Activated naive CD4-positive, alpha-beta T cell (primary cell): ENCODE measurements at places on chromosomes 2 and 18.

GRCh38 chr2:27006602-27007415 is 26.0 kb upstream of the TMEM214 start:
- no peak for DNase-seq

DNA sequence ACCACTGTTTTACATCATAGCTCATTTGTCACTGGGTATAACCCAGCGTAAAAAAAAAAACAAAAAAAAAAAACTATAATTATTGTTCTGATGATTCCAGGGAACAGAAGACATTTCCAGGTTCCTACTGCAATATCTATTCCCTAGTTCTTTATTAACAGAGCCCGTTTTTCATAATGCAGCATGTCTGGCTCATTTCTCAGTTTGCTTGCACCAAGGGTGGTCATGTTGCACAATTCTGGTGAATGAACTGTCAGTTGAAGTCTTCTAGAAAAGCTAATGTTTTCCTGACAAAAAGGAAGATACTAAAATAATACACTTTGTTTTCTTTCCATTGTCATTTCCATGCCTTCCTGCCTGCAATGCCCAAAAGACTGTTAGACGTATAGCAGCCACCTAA is 180.1 kb downstream of the RDH14 start:
- no peak for DNase-seq

- no peak for DNase-seq
These were observed 463 bp upstream of the ALPP start for GRCh38 chr2:232377841-232378734.

DNA sequence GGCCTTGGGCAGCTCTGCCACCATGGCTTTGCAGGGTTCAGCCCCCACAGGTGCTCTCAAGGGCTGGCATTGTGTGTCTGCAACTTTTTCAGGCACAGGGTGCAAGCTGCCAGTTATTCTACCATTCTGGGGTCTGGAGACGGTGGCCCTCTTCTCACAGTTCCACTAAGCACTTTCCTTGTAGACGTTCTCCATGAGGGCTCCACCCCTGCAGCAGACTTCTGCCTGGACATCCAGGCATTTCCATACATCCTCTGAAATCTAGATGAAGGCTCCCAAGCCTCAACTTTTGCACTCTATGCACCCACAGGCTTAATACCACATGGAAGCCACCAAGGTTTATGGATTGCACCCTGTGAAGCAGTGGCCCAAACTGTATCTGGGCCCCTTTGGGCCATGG is 91.0 kb upstream of the RND3 start:
- DNase-seq = no peak

DNA sequence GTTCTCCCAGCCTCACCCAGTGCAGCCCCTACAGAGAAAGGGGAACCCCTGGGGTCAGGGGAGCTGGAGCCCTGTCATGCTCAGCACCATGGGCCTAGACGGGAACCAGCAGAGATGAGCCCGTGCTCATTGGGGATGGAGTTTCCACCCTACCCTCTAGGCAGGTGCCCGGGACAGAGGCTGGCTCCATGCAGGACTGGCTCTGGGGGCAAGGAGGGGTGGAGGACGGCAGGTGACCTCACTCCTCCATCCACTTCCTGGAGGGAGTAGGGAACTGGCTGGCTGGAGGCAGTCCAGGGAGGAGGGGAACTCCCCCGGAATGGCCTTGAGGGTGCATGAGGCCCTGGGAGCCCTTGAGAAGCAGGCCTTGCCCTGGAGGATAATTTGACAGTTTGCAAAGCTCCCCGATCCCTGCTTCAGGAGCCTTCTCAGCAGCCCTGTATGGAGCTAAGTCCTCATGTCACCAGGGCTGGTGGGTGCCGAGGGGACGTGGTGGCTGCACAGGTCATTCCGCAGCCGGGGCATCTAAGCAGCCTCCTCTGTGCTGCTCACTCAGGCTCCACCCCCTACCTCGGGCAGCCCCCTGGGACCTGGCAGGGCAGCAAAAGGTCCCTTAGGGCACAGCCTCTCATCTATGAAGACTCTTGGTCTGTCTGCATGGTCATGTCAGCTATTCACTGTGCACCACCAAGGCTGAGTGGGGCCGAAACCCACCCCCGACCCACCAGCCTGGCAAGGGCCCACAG is 2.1 kb downstream of the NEURL3 start:
- DNase-seq = no peak

DNA sequence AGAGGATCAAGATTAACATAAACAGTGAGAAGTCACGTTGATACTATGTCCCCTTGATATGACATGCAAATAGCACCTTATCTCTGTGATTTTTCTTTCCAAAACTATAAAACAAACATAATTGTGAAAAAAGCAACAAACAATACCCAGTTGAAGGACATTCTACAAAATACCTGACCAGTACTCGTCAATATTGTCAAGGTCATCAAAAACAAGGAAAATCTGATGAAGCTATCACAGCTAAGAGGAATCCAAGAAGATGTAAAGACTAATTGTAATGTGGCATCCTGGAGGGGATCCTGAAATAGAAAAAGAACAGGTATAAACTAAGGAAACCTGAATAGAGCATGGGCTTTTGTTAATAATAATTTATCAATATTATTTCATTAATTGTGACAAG is 321.5 kb upstream of the MAP2 start:
- DNase-seq = no peak

DNA sequence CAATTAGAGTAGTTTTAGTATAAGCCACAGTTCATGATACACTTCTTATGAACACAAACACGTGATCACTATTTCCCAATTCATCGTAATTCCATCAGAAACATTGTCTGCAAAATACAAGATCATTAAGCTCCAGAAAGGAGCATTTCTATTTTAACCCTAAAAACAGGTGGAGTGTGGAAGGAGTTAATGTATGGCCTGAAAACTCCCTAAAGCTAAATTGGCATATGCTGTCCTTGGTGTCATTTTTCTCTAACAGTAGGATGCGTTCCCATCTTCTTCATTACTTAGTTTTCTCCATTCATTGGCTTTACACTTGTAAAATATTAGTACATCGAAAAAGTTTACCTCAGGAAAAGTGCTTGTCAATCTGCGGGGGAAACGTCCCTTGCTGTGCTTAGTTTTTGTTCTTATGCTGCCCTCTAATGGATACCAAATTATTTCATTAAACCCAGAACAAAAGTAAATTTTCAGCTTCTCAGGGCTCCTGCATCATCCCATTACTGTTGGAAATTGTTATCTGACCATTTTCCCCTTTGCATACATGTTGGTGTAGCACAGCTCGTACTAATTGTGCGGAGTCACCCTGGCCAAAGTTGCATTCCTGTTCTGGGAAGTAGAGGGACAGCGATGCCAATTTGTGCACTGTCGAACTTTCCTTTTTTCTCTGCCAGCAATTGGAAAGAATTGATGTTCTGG is 153.4 kb downstream of the GPD2 start:
- DNase-seq = no peak

DNA sequence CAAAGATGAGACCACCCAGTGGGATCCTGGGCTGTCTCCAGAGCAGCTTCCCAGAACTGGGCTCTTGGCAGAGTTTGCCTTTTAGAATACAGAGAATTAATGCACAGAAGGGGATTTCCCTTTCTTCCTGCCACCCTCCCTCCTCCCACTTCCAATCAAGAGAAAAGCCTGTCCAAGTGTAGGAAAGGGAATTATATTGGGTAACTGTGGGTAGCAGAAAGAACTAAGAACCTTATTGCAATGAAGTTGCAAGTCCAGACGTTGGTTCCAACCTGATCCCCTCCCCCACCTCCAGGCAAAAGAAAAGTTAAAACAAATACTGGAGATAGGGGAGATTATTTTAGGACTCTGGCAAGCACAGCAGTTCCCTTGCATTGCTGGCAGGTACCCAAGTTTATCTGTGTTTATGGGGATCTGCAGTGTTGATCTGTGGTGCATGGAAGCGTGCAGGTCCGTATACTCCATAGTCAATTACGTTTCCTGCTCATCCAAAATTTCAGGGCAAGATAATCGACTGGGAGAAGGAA is 114.3 kb downstream of the PRKCE start:
- no peak for DNase-seq

- DNase-seq = no peak
These were observed 295.0 kb upstream of the ZNF521 start for GRCh38 chr18:25646971-25647370.

DNA sequence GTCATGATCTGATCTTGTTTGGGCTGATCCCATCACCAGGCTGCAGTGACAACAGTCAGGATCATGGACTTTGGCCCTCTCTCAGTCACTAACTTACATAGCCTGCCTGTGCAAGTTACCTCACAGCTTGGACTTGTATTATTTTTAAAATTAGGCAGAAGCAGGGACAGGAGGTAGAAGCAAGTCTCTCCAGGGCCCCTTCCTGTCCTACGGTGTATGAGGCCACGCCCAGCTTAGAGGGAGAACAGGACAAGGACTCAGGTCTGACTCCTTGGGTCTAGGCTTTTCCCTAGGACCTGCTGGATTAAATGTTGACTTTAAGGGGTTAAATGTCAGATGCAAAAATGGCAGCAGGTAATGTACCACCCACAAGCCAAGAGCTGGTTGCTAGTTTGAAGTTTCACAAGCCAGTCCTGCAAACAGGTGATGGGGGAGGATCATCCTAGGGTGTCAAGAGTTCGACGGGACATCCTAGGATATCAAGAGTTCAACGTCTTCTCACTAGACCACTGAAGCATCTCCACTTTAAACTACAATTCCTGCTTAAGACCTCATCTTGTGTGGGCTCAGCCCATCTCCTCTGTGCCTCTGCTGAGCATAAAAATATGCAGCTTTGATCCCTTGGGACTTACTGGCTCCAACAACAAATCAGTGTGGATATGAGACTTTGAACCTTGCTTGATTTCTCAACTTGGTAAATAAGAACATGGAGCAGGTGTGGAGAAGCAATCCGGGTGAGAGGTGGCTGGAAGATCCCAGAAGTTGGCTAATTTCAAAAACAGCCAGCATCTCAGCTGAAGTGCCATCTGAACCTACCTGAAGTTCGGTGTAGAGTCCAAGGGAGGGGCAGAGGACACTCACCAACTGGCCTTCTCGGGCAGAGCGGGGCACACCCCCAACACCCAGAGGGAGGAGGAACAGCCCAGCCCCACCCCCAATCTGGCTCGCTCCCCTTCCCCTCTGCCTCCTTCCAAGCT is 39.5 kb downstream of the SFXN5 start:
- DNase-seq = no peak

DNA sequence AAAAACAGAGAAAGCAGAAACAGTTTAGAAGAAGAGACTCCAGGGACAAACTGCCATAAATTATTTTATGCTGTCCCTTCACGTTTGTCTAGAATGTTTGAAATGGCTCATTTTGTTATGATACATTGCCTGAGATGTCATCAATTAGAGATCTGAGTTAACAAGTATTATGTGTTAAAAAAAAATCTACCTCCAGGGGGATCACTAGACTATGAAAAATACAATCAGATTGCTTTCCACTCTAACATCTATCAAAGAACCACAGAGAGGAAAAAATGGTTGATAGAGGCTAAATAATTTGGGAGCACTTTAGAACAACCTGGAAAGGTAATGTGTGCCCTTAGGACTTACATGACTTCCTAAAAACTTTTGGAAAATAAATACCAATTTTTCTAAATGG is 103.8 kb upstream of the CCDC150 start:
- DNase-seq = no peak

DNA sequence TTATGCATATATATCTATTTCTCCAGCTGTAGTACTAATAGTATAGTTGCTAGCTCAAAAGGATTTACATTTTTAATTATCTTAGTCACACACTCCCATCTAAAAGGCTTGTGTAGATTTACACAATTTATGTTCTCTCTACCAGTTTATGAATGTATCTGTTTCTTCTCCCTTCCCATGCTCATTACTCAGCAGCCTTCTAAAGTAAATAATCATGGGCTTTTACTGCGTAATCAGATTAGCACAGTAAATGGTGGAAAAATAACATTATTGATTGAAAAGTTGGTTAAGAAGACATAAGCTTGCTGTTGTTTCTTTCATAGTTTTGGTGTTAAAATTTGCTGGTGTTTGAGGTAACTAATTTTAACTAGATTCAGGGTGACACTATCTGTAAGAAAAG is 81.8 kb downstream of the PTPN4 start:
- no peak for DNase-seq

DNA sequence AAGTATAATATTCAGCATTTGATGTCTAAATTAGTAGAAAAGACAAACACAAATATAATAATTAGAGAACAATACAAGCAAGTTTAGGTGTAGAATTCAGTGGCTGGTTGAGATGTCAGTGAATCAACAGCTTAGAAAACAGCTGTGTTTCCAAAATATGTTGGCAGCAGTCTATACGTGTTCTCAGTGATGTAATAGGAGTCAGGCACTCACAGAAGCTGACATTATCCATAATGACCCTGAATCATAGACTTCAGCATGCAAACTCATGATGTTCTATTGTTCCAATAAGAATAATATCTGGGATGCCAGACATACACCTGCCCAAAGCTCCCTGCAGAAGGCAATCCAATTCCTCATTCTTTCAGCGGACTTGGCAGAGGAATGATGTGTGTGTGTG is 164.7 kb downstream of the SLC8A1 start:
- no peak for DNase-seq

GRCh38 chr18:11046140-11046539 is 103.2 kb downstream of the PIEZO2 start:
- no peak for DNase-seq

DNA sequence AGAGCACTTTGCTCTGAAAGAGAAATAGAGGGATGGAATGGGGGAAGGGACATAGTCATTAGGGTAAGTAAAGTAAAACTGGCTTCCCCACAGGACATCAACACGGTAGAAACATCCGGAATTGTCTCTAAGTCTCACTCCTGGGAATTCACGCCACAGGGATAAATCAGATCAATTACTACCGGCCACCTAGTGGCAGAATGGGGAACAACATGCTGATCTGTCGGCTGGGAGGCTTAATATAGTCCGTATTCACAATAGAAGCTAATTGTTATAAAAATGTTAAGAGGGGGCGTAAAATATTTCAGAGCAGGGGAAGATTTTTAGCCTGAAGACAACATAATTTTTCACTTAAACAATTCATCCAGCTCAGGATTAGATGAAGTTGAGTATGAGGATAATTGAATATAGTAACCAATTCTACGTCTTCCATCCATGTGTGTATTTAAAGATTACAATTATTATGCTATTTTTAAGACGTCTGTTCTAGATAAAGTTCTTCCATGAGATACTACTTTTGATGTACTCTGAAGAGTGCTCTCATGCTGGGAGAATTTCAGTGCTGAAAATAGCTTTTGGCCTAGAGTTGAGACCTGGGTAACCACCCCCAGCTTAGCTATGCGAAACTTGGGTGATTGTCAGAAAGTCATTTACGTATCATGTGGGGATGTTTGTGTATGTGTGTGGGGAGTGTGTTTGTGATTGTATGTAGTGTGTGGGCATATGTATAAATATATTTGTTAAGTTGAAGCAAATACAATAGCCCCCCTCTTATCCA is 65.7 kb downstream of the LRRTM1 start:
- DNase-seq = no peak

GRCh38 chr18:27793013-27793785 is 383.7 kb downstream of the CDH2 start:
- no peak for DNase-seq

- no peak for DNase-seq
These were observed 88.8 kb upstream of the NYAP2 start for GRCh38 chr2:225310745-225311144.

DNA sequence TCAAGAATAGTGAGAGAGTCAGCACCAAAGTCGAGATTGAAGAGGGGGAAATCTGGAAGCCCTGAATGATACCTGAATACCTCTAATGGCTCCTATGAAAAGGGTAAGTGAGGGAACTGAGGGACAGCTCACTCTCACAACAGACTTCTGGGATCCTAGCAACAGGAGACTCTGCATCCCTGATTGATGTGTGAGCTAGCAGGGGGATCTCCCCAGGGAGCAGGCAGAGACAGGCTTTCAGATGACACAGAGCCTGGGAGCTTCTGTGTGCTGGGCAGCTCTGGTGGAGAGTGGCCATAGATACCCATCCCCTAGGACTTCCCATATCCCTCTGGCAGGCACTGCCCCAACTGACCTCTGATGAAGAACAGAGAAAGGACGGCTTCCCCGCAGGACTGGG is 206.2 kb downstream of the EXOC6B start:
- DNase-seq = no peak
